ENCODE measurements at places on chromosomes 16 and 17.
A peak's percentile ranks its signal among the peaks of the same experiment; 100 is the strongest.

- no peak for DNase-seq
Observed at GRCh38 chr17:66746736-66747135, 88.2 kb upstream of the CACNG5 start.

- DNase-seq, result no peak
Observed at GRCh38 chr16:88331989-88332920, 50.5 kb upstream of the ZNF469 start.

DNA sequence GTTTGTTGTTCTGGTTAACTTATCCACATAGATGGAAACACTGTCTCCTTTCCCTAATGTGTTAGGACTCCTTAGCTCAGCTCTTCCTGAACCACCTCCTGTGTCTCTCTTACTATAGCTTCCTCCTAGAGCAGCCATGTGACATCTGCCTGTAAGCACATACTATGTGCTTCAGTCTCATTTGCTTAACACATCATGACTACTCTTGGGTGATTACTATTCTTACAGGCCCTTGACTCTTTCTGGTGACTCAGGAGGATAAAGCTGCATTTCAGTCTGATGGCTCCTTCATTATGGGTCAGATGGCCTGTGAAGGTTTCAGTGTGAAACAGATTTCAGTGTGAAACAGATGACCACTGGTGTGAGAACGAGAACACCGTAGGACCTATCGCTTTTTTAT, 320 bp upstream of the KRTAP4-2 start:
- DNase-seq, result no peak

- DNase-seq, result no peak
Observed at GRCh38 chr16:23700093-23700492, 12.9 kb downstream of the ERN2 start.

GRCh38 chr17:34406226-34406625, 43.2 kb upstream of the CCL1 start:
- no peak for DNase-seq

DNA sequence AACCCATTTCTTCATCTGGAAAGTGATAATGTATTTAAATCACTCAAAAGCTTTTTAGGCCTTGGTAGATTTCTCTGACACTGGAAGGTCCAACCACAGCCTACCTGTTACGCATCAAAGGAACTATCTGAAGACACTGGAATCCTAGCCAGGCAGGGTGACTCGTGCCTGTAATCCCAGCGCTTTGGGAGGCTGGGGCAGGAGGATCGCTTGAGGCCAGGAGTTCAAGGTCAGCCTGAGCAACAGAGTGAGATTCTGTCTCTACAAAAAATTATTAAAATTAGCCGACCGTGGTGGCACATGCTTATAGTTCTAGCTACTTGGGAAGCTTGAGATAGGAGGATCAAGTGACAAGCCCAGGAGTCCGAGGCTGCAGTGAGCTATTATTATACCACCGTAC, 18.4 kb upstream of the G6PC1 start:
- DNase-seq, result no peak

DNA sequence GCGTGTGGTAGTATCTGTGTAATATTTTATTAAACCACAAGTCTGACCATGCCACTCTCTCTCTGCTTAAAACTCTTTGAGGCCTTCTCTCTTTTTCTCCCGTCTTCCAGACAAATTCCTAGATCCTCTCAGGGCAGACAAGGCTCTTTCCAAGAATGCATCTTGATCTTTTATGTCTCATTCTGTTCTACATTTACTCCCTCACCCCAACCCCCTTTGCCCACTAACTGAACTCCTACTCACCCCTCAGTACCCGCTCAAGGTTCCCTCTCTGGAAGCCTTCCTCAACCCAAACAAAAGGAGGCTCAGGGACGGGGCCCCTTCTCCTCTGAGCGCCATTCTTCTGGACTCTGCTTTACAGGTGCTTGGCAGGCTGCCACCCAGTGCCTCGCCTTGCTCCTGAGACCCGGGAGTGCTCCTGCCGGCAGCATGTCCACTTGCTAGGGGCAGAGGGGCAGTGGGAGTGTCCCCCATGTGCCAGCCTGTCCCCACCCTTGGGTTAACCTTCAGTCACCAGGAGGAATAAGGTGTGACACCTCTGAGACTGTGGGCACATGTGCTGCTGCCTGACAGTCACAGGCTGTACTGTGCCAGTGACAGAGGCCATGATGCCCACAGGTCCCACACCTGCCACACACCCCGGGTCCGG, 9.2 kb downstream of the SLC13A2 start:
- DNase-seq, result peak; percentile 24

DNA sequence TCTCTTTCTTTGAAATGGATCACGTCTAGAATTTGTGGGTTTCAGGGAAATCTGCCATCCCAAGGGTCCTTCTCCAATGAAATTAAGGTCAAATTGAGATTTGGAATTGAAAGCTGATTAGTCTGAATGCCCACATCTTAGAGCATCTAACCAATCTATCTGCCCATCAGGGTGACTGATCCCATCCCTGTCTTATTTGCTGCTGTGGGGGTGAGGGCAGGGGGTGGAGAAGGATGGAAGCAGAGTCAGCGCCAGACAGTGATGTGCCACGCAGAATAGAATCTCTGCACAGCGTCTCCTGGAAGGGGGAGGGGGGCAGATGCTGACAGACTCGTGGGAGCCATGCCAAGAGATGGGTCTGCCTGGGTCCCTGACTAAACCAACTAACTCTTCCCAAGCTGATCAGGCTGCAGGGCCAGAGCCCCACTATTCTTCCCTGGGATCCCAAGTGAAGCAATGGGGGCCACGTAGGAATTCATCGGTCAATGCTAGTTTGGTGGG, 32.1 kb downstream of the CDK5RAP3 start:
- no peak for DNase-seq

DNA sequence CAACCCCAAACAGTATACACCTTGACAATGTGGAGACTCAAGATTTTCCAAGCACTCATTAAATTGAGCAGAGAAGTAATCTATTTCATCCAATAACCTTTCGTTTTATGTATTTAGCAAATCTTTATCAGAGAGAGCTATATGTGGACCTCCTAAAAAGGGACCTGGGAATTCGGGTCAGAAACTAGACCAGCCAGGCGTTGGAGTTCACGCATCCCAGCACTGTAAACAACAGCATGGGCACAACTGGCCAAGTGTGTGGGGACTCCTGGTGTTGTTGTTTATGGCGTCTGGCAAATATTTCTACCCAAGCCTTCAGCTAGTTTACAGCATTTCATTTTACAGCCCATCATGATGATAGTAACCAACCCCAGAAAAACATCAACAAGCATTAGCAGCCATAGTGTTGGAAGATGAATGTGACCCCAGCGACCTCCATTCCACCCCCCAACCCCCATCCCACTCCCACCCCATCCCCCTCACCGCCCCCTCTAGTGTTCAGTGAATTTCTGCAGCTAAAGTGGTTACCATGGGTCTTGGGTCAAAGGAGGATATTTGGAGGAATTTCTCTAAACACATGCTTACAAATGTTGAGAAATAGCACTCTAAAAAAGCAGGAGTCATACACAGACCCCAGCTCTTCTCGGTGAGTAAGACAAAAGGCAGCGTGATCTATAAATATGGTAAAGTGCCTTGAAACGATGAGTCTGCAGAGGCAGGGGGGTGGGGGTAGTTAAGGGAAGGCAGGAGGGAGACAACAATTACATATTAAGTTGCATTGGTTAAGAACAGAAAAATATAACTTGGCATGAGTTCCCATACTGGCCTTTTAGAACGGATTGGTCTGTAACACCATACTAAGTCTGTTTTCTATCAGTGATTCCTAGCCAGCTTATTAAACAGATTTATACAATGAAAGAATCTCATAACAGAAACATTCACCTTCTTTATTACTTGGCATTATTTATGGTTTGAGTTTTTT, 91.4 kb upstream of the TBX2 start:
- no peak for DNase-seq

GRCh38 chr17:28963055-28963611, 11.8 kb upstream of the PHF12 start:
- DNase-seq, result no peak

DNA sequence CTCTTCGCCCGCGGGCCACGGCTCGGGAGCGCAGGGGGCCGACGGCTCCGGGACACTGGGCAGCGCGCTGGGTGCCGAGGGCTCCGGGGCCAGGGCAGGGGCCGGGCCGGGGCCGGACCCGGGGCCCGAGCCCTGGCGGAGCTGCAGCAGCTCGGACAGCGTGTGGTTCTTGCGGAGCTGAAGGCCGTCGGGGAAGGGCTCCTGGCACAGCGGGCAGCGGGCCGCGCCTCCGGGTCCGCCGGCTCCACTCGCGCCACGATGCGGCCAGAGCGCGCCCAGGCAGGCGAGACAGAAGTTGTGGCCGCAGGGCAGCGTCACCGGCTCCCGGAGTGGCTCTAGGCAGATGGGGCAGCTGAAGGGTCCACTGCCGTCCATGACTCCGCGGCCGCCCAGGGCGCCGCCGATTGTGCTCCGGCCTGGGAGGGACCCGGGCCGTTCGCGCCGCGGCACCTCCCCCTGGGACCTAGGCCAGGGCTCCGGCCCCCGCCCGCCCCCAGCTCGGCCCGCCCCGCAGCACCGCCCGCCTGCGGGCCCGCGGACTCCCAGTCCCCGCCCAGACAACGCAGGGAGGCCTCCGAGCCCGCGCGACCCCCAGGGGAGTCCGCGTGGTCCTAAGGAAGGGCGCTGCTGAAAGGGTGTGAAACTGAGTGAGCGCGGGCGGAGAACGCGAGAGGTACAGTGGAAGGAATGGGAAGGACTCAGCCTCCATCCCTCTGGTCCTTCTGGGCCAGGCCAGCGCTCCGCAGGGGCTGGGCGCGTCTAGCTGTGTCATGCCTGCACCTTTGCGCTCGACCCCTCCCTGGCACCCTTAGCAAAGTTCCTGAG, at the start of gene TRIM47:
TRIM47 (minus strand) TSS at position 408 of the 825 bp plus-strand sequence; CDS start at position 375, 33 bp downstream.
- DNase-seq, result peak; percentile 94

- no peak for DNase-seq
Observed at GRCh38 chr16:9526791-9527190, 435.3 kb downstream of the HAPSTR1 start.

- DNase-seq, result no peak
Observed at GRCh38 chr17:80565343-80566053, 20.9 kb downstream of the RPTOR start.

DNA sequence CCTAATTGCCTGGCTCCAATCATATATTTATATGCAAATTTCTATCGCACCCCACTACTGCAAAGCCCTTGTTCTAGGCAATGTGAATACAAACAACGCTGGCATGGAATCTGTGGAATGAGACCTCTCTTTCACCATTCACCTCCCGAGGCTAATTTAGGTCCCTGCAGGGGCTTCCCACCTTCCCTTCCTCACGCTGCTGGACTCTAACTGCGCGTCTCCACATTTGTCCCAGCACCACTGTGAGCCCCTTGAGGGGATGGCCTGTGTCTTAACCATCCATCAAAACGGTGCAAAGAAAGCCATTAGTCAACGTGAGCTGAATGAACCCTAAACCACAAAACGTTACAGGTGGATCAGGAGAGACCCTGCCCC, 1.6 kb downstream of the TMEM114 start:
- DNase-seq, result no peak

- no peak for DNase-seq
Observed at GRCh38 chr17:19670908-19671307, 22.4 kb downstream of the ALDH3A2 start.

DNA sequence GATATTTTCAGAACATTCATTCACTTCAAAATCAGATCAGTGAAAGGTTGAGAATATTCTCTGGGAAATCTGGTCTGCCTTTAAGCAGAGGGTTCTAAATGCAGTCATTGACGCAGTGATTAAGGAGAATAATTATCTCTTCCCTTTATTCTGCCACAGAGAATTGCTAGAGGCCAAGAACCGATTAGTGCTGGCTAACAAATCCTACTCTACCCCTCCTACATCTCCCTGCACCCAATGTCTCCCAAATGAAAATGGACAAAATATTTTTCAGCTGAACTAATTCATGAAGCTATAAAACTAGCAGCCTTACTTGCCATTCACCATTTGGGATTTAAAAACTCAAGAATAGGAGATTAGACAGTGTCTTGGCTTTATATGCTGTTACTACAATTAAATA, 185.5 kb upstream of the SOX9 start:
- DNase-seq, result no peak

GRCh38 chr17:77280304-77281121, 139.7 kb downstream of the SEC14L1 start:
- DNase-seq, result peak; percentile 35

GRCh38 chr17:47829870-47830269, 1.5 kb downstream of the MRPL10 start:
- no peak for DNase-seq

- DNase-seq, result peak; percentile 92
Observed at GRCh38 chr16:11640987-11641817, 27.1 kb upstream of the SNN start.

- peak; percentile 38 for DNase-seq
Observed at GRCh38 chr16:56199164-56199563, 7.9 kb downstream of the GNAO1 start.

Measured in RPMI8226 (cell line).